Activated CD8-positive, alpha-beta T cell treated with anti-CD3 and anti-CD28 coated beads for 36 hours (primary cell): ENCODE measurements at places on chromosomes 1 and 21. TPM values are rescaled to one million over a fixed set of nuclear protein-coding genes. Genes with fewer than 3 reads are reported as not detected.

Gene NPPA
- not detected for total RNA-seq

Gene TRIM17
- total RNA-seq = 1.9 TPM

Gene SYNC
- total RNA-seq = not detected

- peaks cover 85% of the 10 kb centered on the region for H3K4me1 ChIP-seq
- H3K27ac ChIP-seq = peak overlapping the region; percentile 82
- no peak overlapping the region for H3K4me3 ChIP-seq
- H3K27me3 ChIP-seq = no peaks in the 10 kb centered on the region
- peaks cover 18% of the 10 kb centered on the region for H3K36me3 ChIP-seq
- no peak for DNase-seq
Observed at GRCh38 chr1:19456968-19457441, 28.3 kb downstream of the CAPZB start.

DNA sequence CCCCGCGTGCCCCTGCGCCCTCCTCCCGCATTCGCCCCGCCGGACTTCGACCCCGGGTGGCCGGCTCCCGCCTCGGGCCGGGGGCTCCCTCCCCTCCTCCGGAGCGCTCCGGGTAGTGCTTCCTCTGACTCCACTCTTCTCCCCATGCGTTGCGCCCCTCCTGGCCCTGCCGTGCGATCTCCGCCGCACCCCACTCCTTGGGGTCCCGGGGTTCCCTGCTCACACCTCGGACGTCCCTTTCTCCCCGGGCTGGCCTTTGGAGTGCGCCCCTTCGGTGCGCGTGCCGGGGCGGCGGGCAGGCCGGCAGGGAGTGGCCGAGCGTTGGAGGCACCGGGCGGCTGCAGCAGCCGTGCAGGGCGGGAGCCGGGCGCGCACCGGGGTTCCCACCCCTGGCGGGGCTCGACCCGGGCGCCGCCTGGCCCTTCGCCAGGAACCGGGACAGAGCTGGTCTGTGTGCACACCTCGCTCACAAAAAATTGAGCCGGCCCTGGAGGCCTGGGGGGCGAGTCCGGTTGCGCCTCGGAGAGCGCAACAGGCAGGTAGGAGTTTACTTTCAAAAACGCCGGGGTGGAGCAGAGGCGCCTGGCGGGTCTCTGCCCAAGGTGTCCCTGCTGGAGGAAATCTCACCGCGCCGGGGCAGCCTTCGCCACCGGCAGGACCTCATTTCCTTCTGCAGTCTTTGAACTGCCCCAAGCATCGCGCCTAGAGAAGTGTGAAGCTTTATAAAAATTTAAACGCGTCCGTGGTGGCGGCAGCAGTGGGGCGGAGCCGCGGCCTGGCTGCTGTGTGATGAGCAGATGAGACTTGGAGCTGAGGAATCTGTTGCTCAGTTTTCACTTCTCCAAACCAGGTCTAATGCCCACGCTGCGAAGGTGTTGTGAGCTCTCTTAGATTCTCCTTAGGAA is 650 bp downstream of the VANGL1 start:
- peaks cover 11% of the 10 kb centered on the region for H3K4me1 ChIP-seq
- H3K27me3 ChIP-seq = peaks cover 28% of the 10 kb centered on the region
- peaks cover 5% of the 10 kb centered on the region for H3K36me3 ChIP-seq
- DNase-seq = peak; percentile 50
- no peak overlapping the region for H3K27ac ChIP-seq

Gene KRTAP12-2
- total RNA-seq = not detected

GRCh38 chr1:58409890-58410289 is 136.6 kb downstream of the OMA1 start:
- H3K4me3 ChIP-seq = no peak overlapping the region
- H3K4me1 ChIP-seq = no peaks in the 10 kb centered on the region
- H3K27ac ChIP-seq = no peak overlapping the region
- DNase-seq = no peak
- H3K36me3 ChIP-seq = no peaks in the 10 kb centered on the region

DNA sequence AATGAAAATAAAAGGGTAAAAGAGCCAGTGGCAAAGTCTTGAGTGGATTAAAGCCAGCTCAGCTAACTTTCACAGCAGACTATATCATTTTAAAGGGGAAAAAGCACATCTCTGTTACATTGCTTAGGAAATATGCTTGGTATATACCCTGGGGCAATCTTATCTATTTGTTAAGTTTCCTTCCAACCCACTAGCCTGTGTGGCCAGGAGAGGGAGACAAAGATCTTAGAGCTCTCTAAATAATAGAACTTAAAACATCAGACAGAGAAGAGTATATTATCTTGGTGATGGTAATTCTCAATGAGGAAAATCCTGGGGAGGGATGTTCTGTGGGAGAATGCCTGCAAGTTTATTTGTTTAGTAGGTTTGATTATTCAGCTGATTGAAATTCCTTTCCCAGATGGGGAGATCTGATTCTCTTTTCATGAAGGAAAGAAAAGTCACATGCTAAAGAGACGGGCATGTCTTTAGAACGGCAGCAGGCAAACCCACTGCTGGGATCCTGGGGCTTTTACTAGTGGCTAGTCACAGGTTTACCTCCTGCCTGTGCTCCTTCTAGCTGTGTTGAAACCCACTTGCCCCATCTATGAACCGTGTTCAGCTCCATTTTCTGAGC is 3.6 kb downstream of the KCNE2 start:
- no peak overlapping the region for H3K4me3 ChIP-seq
- H3K4me1 ChIP-seq = peaks cover 2% of the 10 kb centered on the region
- peaks cover 5% of the 10 kb centered on the region for H3K27me3 ChIP-seq

Gene SLC45A3
- total RNA-seq = 0.38 TPM

Gene SCYL3
- 8.4 TPM for total RNA-seq
